ENCODE measurements at places on chromosomes 13 and 19.

DNA sequence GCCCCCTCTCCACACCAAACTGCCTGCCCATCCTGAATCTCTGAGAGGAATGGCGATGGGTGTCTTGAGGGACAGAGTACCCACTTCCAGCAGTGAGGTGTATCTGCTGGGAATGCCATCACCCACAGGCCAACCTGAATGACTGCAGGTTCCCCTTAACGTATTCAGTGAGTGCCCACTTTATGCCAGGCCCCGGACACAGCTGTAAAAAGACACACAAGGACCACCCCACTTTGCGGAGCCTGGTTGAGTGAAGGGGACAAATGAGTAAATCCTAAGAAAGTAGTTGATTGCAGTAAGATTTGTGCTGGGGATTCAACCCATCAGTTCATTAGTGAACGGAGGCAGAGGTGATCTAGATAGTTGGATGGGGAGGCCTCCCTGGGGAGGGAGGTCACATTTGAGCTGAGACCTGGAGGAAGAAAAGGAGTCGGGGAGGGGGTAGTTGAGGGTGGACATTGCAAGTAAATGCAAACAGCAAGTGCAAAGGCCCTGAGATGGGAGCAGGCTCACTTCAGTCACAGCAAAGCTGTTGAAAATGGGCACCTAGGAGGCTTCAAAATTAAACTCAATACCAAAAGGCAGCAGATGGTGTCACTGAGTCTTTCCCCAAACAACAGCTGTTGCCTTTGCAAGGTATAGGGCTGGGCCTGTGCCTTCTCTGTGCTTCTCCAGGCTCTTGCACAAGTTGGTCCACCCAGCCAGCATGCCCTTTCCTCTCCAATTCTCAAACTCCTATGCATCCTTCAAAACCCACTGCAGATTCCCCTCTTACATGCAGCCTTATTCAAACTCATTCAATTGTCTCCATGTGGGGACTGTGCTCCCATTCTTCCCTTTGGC is 4.3 kb downstream of the GDF15 start:
- no peak for DNase-seq

DNA sequence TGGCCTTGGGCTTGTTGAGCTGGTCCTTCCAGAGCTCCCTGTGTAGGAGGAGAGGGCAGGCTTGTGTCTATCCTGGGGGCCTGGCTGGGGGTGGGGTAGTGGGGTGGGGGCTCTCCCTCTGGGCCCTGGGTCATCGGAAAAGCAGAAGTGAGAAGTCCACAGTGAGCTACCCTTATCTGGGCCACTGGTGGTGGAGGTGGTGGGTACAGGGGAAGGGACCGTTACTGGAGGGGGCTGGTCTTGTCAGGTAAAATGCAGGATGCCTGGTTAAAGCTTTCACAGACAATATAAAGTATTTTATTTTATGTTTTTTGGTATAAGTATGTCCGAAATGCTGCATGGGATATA is 342 bp upstream of the SIGLEC10 start:
- no peak for DNase-seq

- no peak for DNase-seq
Observed at GRCh38 chr13:99993660-99994637, 12.4 kb downstream of the ZIC2 start.

DNA sequence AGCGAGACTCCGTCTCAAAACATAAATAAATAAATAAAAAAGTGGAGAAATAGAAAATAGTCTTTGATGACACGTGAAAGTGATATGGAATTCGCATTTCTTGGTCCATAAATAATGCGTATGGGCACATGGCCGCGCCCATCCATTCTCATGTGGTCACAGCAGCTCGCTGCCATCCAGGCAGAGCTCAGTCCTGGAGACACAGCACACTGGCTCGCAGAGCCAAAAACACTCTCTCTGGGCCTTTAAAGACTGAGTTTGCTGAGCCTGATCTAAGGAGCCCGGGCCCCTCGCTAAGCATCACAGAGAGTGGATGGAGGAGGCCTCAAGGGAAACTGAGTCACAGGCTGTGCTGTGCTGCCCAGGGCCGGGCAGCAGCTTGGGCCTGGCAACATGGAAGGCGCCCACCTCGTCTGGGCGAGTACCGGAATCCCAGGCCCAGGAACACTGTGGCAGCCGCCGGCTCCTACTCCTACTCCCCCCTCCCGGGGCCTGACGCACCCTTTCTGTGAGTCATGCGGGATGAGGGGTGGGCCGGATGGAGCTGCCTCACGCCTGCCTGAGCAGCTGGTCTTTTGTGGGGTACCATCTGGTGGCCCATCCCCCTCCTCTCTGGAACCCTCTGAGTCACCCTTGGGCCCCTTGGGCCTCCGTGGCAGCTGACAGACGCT is 28.9 kb upstream of the CACTIN start:
- DNase-seq = peak; percentile 71

- DNase-seq = no peak
Observed at GRCh38 chr19:33175886-33176669, 18.1 kb upstream of the LRP3 start.

DNA sequence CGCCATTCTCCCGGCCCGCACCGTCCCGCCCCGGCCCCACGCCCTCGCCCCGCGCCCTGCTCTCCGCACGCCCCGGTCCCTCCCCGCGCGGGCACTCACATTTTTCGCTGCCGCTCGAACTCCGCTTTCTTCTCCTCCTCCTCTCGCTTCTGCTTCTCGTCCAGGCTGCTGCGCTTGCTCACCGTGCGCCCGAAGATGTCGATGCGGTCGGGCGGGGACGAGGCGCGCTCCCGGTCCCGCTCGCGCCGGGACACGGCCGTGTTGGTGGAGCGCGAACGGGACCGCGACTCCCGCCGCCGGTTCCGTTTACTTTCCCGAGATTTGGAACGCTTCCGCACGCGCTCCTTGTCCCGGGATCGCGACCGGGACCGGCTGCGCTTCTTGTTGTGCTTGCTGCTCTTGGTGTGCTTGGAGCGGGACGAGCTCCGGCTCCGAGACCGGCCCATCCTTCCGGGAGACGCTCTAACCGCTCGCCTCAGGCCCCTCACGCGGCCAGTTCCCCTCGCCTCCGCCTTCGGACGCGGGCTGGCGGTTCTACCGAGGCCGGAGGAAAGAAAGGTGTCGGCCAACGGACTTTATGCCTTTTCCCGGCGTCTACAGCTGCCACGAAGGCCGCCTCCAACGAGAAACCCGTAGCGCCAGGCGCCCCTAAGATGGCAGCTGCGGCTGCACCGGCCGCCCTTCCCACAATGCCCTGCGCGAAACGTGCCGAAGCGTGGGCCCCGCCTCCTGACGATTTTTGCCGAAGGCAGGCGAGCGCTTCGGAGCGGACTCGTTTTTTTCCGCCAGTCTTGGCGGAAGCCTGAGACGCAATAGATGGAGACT is at the start of gene ARGLU1:
TSS of gene ARGLU1 (minus strand) at position 664 of the 825 bp plus-strand sequence. CDS start at position 446, 218 bp downstream.
- DNase-seq = peak; percentile 46

DNA sequence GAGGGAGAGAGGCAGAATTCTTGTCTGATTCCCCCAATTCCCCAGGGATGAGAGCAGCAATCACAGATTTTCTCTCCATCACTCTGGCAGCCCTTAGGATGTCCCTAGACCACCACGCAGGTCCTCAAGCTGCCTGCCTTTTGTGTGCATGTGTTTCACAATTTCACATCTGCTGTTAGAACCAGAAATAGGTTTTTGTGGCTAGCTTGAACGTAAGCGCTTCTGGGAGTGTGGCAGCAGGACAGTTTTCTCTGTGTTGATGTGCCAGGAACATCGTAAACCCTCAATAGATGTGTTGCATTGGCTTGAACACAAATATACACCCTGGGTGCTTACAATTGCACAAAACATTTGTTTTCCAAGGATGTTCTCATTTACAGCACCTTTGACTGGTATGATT is 78.8 kb upstream of the TMTC4 start:
- DNase-seq = no peak

- DNase-seq = no peak
Observed at GRCh38 chr19:8575467-8575997, 1.7 kb downstream of the MYO1F start.

DNA sequence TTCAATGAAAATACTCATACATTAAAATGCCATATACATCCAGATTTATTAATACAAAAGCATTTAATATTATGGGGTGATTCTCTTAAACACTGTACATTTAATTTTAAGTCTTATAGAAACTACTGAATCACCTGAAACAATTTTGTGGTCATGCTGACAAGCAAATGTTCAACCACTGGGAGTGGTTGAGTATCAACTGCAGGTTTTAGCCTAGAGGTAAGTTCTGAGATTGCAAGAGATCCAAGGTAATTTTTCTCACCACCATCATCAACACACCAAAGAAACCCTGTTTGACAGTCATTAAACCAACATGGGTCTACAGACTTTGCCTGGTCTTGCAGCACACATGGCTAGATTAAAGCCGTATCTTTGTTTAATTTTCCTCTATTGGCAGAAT is 196.3 kb downstream of the LHFPL6 start:
- no peak for DNase-seq

GRCh38 chr13:81377921-81378320 is 1037.0 kb upstream of the SPRY2 start:
- DNase-seq = no peak

GRCh38 chr19:6533746-6534418 is 3.1 kb downstream of the TNFSF9 start:
- DNase-seq = no peak

DNA sequence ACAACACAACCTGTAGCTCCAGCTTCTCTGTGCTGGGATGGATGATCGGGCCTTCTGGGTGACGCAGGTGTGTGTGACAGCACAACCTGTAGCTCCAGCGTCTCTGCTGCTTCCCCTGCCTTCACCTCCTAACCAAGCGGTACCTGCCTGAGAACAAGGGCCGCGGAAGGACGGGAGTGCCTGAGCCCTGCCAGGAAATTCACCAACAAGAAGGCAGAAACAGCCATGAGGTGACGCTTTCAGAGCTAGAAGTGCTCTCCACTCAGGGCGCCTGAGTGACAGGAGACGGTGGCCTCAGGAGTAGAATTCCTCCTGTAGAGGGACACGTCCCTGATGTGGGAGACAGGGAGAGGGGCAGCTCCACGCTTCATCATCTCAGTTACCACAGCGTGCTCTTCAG is 17.4 kb downstream of the ZNF331 start:
- DNase-seq = no peak

DNA sequence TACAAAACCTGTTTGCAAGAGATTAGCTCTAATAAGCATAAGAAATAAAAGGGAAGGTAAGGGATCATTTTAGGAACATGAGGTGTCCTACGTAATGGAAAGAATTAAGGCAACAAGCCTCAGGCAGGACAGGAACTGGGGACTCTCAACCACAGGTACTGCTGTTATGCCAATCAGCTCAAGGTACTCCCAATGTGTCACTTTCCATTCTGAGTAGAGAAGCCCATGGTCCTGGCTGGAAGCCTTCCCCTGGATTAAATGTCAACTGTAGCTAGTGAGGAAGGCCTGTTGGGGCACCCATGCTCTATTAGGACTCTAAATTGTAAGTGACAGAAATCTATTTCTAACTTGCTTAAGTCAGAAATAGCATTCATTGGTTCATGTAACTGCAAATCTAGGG is 134.6 kb downstream of the DPF1 start:
- DNase-seq = no peak

DNA sequence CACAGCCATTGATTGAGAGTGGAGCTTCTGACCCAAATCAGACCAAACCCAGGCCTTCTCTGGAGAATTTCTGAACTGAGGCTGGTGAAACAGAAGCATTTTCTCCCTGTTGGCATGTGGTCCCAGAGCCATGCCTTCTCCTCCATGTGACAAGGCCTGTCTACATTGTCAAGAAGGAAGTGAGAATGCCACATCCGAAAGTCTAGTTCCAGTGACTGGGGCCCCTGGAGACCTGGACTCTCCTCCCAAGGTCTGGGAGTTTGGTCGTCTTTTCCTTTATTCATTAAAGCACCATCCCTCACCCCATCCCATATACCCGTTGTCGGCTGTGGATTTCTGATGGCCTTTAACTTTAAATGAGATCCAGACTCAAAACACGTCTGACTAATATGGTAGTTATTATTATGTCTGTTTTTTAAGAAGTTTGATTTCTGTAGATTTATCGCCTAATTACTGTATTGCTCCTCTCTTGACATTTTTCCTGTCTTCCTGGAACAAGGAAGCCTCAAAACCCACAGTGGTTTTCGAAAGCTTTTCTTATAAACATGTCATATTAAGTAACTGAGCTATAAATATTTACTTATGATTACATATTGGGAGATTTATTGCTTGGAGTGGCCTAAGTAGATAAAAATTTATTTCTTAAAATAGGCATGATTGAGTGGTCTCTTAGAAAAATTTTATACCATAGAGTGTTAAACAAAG is 128.3 kb upstream of the FRY start:
- no peak for DNase-seq

DNA sequence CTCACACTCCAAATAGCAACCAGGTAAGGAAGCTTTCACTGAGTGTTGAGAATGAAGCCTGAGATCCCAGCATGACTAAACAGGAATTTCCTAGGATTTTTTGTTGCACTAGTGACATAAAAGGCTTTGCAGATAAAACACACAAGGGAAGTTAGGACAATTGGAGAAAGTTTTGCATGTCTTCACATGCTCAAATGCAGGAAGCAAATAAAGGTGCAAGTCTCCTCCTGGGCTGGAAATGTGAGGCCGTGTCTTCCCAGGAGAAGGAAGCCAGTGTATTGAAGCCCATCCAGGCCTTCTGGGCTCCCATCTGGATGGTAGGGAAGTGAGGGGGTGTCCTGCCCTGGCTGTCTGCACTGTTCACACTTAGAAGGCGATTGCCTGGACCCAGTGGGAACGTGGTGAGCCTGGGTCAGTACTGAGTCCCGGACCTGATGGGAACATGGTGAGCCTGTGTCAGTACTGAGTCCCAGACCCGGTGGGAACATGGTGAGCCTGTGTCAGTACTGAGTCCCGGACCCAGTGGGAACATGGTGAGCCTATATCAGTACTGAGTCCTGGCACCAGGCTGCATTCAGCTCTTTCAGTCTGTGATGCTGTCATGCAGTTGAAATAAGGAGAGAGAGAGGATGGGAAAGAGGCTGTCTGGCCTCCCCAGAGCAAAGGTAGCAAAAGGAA is 38.7 kb downstream of the SIAH3 start:
- no peak for DNase-seq

DNA sequence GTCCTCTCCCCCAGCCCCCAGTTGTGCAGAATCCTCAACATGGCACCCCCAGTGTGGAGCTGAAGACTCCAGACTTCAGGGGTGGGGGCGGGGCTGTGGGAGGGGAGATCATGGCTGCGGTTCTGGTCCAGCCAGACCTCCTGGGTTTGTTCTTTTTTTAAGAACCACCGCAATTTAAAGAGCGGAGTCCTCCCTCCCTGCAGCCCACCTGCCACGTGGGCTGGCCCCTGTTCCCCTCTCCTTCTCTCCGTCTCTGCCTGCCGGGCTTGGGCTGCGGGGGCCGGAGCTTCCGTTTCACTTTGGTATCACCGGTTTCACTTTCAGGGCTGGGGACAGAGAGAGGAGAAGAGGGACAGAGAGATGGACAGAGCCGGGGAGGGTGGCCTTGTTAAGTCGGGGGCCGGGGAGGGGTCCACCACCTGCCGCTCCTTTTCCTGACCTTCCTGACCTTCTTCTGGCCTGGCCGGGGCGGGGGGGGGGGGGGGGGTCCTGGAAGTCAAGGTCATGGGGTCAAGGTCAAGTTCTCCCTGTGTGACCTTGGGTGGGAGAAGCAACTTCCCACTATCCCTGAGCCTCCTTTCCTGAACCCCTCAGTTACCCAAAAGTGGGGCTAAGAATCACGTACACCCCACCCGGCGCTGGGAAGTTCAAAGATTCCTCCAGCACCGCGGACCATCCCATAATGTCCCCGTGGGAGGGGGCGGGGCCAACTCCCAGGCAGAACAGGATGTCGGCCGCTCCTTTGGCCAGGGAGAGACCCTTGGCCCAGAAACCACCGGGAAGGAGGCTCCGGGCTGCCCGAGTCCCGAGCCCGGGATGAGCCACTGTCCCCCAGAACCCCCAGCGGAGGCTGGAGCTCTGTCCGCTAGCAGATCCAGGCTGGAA is 11.3 kb upstream of the ZBTB7A start:
- DNase-seq = no peak

Data from AG09309 (cell line).